ENCODE measurements at places on chromosomes 2 and 18.

GRCh38 chr18:69898241-69898861 lies 49.3 kb downstream of the CD226 start:
- DNase-seq = no peak

- DNase-seq = no peak
Measured at GRCh38 chr2:145207884-145208283, 688.0 kb upstream of the ZEB2 start.

DNA sequence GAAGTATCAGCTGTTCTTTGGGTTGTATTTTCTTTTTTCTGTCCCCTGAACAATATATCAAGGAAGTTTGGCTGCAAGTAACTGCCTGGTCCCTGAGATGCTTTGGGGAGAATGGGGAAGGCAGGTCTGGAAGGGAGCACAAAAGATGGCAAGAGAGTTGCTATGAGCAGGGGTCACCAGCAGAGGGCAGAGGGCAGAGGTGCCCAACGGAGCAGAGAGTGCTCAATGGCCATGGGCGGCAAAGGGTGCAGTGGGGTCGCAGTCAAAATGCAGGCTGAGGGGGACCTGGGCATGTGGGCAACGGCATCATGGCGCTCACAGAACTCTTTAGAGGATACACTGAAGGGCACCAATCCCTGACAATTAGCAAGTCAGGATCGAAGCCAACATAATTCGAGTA lies 107.7 kb upstream of the ATP8B1 start:
- DNase-seq = no peak

GRCh38 chr2:143668234-143668633 lies 539.0 kb downstream of the ARHGAP15 start:
- no peak for DNase-seq

- DNase-seq = peak; percentile 81
Measured at GRCh38 chr2:200308546-200309295, 2.2 kb downstream of the SPATS2L start.

DNA sequence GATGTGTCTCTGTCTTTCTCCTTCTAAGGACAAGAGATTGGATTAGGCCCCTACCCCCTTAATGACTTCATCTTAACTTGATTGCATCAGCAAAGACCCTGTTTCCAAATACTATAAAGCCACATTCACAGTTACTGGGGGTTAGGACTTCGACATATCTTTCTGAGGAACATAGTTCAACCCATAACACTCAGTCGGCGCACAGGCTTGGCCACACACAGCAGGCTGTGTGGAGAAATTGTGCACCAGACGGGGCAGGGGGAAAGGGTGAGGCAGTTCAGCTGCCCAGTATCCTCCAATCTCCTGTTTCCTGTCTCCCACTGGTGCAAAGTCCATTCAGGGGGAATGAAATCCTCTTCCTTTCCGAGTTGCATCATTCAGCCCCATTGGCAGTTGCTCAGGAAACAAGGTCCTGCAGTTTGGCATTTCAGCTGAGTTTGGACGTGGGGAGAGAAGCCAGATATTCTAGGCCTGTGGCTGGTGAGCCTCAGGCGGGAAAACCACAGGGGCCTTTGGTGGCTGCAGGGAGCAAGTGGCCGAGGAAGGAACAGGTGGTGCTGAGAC lies 9.4 kb upstream of the RAPGEF4 start:
- peak; percentile 53 for DNase-seq

GRCh38 chr2:112050316-112050715 lies 4.8 kb upstream of the TMEM87B start:
- DNase-seq = peak; percentile 75

- peak; percentile 40 for DNase-seq
Measured at GRCh38 chr2:48250943-48251342, 279.0 kb upstream of the STON1 start.

GRCh38 chr2:108870069-108870644 lies 83.6 kb downstream of the CCDC138 start:
- no peak for DNase-seq

DNA sequence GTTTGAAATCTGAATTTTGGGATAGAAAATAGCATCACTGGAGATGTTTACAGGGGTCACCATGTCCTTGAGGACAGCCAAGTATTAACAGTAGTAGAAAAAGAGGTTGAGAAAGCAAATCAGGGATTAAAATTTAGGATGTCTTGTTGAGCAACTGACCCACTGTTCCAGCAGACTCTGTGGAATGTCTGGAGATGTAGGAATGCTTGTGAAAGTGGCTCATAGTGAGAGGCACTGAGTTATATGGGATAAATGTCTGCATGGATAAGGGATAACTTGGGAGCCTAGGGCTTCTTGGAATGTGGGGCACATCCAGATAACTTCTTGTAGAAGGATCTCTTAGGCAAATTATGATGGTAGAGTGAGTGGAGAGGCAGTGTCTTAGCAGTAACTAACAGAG lies 495.0 kb downstream of the TMX3 start:
- DNase-seq = peak; percentile 16

- peak; percentile 91 for DNase-seq
Measured at GRCh38 chr2:85538507-85539360, at the start of gene MAT2A. MAT2A (plus strand) TSS chr2:85539168; CDS start chr2:85539288, 120 bp downstream.

- no peak for DNase-seq
Measured at GRCh38 chr2:60424233-60424632, 129.2 kb downstream of the BCL11A start.

DNA sequence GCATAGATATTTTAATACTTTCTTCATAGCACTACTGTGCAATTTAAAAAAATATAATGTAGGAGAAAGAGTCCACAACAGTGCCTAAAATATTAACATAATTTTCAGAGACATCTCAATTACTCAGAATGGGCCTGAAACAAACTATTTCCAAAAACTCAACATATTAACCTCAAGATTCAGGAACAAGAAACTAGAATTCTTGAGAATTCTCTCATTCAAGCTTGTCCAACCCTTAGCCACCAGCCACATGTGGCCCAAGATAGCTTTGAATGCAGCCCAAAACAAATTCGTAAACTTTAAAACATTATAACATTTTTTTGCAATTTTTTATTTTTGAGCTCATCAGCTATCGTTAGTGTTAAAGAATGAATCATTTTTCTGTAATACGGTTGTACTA lies 35.2 kb downstream of the LNPK start:
- DNase-seq = no peak

- DNase-seq = no peak
Measured at GRCh38 chr2:8574196-8575037, 107.4 kb upstream of the ID2 start.

- DNase-seq = peak; percentile 68
Measured at GRCh38 chr2:190948671-190949070, 65.3 kb downstream of the STAT1 start.

GRCh38 chr2:136162438-136162837 lies 44.5 kb upstream of the CXCR4 start:
- no peak for DNase-seq

GRCh38 chr18:64202210-64202836 lies 53.4 kb upstream of the LINC00305 start:
- no peak for DNase-seq

- no peak for DNase-seq
Measured at GRCh38 chr2:86297382-86298147, 39.9 kb downstream of the REEP1 start.

DNA sequence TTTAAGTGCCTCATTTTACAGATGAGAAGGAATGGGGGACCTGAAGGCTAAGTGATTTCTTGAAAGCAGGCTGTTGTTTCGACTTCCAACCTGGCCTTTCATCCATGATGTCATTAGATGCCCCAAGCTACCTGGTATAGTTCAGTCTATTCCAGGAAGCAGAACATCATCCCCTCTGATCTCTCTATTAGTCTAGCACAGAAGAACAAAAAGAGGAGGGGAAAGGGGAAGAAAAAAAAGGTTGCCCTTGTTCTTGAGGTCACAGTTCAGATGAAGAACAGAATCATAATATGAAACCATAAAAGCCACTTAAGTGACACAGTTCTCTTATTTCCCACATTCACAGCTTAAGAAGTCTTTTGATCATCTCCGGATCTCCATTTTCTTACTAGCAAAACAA lies 386.2 kb upstream of the HNRNPA3 start:
- no peak for DNase-seq

- DNase-seq = no peak
Measured at GRCh38 chr18:79695269-79695668, 15.7 kb downstream of the CTDP1 start.

GRCh38 chr2:74512744-74513604 lies 1.3 kb upstream of the TLX2 start:
- no peak for DNase-seq

- no peak for DNase-seq
Measured at GRCh38 chr2:102391565-102391964, 31.4 kb upstream of the IL18RAP start.

GRCh38 chr18:62498616-62499262 lies 24.1 kb upstream of the ZCCHC2 start:
- no peak for DNase-seq

- DNase-seq = no peak
Measured at GRCh38 chr2:28068527-28068926, 178.0 kb downstream of the BABAM2 start.

DNA sequence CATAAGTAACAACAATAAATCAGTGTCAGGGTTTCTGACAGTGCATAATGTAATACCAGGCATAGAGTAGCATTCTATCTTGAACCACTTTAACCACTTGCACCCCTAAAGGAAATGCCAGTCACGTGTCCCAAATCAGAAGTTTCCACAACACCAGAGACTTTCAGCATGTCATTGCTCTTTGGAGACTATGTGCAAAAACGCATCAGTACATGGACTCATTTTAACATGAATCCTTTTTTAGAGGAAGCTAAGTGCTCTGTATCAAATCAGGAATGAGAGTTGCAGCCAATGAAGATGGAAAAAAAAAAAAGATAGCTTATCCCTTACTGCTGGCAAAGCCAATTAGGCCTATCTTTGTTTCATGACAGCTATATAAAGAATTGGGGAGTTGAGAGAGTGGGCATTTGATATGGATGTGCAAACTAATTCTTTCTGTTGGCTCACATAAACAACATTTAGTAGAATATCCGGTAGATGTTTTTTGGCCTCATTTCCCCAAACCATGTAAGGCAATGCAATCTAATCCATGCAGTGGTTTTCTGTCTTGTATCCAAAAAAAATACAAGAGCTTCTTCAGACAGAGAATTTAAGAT lies 353.1 kb downstream of the IRS1 start:
- DNase-seq = peak; percentile 91

DNA sequence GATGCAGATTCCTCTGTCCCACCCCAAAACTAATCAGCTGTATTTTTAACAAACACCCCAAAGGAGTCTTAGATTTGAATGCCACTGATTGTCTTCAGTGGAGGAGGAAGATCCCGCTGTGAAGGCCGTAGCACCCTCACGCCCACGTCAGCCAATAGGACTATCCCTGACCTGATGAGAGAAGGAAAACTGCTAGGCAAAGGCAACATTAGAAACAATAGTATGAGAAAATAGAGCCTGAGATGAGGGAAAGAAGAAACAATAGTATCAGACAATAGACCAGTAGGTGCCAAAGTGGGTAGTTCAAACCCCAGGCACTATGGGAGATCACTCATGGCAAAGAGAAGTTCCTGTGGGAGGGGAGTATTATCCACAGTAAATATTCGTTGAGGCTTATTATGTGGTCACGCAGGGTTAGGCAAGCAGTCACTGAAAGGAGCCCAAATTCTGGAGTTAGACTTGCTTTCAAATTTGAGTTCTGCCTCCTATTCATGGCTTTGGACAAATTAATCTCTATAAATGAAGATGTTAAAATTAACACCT lies 2.8 kb downstream of the PCBP1 start:
- no peak for DNase-seq

GRCh38 chr2:198597648-198598047 lies 793.3 kb downstream of the PLCL1 start:
- no peak for DNase-seq

GRCh38 chr2:191462370-191462769 lies 215.6 kb upstream of the NABP1 start:
- no peak for DNase-seq

GRCh38 chr18:45415614-45416013 lies 199.7 kb upstream of the SLC14A2 start:
- DNase-seq = no peak

DNA sequence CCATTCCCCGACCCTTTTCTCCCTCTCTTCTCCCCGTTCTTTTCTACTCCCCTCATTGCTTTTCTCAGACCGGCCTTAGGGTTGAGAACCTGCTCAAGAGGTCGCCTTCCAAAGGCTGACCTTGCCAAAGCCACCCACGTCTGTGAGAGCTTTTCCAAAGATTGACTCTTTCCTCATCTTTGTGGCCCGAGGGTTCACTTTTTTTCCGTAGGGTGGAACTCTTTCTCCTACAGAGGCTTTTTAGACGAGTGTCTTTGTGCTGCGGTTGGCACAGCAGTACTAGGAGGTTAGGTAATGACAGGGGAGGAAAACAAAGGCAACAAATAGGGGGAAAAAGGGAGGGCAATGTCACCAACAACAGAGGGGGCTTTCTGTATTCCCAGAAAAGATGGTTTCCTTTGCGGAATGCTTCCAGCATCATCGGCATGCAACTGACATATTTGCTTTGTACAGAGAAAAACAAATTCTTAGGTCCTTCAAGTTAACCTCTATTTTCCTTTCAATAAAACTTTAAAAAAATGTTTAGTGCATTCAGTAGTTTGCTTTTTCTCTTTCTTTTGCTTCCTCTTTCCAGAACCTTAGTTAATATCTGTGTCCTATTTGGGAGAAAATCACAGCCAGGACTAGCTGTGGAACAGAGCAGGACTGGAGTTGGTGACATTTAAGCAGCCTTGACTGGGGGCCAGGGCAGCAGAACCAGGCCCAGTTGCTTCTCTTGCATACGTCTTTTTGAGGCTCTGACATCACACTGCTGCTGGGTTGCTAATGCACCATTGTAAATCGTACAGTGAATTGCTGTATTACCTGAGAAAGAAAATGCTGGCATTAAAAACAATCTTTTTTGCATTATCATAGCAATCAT lies 188.1 kb upstream of the FANCL start:
- DNase-seq = no peak

DNA sequence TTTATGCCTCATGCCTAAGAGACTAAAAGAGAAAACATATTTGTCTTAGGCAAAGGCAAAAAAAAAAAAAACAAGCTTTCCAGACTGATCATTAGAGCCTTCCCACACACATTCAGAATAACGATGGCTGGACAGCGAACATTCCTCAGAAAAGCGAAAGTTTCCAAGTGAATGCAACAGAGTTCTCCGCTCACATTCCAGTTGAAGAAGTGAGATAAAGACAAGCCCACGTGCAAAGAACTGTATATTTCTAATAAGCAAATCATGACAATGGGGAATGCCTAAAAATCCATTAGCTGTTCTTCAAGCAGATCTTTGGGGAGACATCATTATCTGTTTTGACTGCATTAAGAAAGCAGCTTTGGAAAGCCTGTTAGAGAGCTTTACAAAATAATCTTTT lies 347.9 kb downstream of the METTL4 start:
- DNase-seq = peak; percentile 20

- no peak for DNase-seq
Measured at GRCh38 chr2:156346731-156347130, 14.2 kb upstream of the NR4A2 start.

GRCh38 chr2:120079647-120080046 lies 66.8 kb downstream of the EPB41L5 start:
- DNase-seq = no peak

GRCh38 chr2:9178904-9179571 lies 27.6 kb upstream of the ASAP2 start:
- DNase-seq = peak; percentile 87

GRCh38 chr2:96116424-96116878 lies at the start of gene ADRA2B:
ADRA2B (minus strand) TSS chr2:96116571; CDS start chr2:96116149, 422 bp downstream.
- DNase-seq = no peak

- DNase-seq = no peak
Measured at GRCh38 chr2:8693157-8693821, 11.4 kb downstream of the ID2 start.
